ENCODE measurements at places on chromosomes 3 and 15.

DNA sequence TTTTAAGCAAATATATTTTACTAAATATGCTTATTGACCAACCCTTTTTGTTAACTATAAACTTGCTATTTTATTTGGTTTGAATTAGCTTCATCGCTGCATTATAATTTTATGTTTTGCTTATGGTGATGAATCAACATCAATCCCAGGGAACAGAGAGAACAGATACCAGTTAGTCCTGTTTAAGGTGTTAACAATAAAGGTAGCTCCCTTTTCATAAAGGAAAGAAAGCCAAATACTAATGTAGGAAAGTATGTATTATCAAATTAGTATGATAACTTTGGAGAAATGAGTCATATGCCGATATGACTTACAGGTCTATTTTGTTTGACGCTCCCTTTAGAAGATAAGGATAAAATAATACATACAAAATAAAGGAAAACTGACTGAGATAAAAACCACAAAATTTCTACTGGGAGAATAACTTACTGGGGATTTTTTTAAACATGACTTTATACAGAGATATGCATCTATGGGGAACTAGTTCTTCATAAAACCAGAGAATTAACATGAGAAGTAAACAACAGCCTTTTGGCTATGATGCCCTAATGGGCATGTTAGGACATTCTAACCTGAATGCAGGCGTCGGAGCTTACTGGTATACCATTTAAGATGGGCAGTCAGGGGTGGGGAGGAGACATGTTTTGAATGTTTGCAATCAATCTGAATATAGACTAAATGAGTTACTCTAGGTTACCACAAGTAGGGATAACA, 4.5 kb downstream of the OR5K2 start:
- DNase-seq: no peak

GRCh38 chr15:89707577-89707976, 17.0 kb downstream of the WDR93 start:
- no peak for DNase-seq

GRCh38 chr15:39205506-39206371, 375.1 kb upstream of the THBS1 start:
- no peak for DNase-seq

GRCh38 chr3:36741285-36741684, 23.1 kb downstream of the DCLK3 start:
- no peak for DNase-seq

- no peak for DNase-seq
Measured at GRCh38 chr3:69090021-69090420, 5.3 kb downstream of the ARL6IP5 start.

- DNase-seq: no peak
Measured at GRCh38 chr3:193701953-193702635, 109.1 kb downstream of the OPA1 start.

Measured in Ammon's horn (tissue), 1 donor.